ENCODE measurements at places on chromosomes 1 and 21.

- no peak for DNase-seq
Observed at GRCh38 chr21:31908106-31909031, 35.5 kb downstream of the HUNK start.

- DNase-seq = no peak
Observed at GRCh38 chr1:244144053-244144452, 93.0 kb downstream of the ZBTB18 start.

GRCh38 chr1:150534002-150534401 is 15.2 kb upstream of the ADAMTSL4 start:
- no peak for DNase-seq

DNA sequence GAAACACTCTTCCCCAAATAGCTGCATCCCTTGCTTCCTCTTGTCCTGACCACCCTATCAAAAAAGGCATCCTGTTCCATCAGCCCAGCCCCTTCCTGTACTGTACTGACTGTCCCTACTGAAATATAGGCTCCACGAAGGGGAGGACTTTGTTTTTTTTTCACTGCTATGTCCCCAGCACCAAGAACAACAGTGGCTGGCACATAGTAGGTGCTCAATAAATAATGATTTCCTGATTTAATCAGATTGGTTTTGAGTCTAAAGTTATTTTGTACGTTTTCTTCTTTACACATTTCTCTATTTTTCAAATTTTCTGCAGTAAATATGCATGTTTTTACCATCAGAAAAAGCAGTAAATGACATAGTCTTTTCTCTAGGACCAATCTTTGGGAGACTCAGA is 73.9 kb downstream of the CD58 start:
- no peak for DNase-seq

- DNase-seq = no peak
Observed at GRCh38 chr1:61152469-61153105, 70.2 kb downstream of the NFIA start.

GRCh38 chr1:75174031-75174760 is 40.0 kb downstream of the LHX8 start:
- DNase-seq = no peak

DNA sequence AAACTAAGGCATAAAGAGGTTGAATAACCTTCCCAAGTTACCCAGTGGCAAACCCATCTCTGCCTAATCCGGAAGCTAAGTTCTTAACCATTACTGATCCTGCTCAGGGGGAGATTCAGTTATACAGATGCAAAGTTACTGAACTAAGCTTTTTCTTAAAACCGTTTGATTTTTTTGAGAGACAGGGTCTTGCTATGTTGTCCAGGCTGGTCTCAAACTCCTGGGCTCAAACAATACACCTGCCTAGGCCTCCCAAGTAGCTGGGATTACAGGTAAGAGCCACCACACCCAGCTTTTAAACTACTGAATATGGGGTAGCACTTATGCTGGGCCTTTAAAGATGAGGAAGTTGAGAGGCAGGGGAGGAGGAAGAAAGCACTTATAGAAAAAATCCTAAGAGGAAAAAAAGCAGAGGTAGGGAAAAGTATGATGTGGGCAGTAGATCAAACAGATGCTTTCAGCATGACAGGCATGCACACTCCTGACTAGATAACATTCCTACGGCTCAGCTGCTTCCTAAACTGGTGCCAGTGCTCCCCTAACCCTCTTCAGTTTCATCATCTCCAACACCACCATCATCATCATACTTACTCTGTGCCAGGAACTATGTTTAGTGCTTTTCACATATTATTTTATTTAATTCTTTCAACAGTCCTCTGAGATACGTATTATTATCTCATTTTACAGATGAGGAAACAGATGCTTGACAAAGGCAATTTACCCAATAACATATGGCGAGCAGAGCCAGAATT is 5.8 kb downstream of the PAFAH2 start:
- DNase-seq = no peak

DNA sequence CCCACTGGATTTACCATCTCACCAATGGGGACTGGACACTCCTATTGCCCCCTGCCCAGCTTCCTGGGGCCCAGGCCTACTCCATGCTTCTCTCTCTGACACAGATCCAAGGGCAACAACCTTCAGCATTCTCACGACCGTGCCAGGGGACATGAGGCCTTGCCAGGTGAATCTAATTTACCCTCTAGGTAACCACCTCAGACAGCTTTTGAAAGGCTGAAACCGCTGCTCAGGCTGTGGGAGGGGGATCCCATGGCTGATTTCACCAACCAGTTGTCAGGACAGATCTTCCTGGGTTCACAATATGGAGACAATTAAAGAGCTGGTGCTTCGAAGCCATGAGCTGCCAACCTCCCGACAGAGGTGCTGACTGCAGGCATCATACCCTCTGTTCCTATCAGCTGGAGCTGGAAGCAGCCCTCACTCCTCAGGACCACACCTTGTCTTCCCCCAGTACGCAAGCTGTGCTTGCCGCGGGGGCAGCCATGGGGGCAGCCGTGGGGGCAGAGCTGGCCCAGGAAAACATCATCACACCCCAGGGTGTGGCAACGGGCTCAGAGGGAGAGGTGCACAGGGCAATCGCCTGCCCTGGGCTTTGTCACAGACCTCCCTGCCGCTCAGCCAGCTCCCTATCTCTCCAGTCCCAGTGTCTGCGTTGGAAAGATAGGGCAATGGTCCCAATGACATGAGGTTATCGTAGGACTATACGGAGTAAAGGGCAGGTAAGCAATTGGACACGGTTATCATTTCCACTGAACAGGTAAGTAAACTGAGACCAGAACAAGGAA is 120.2 kb downstream of the DMRTB1 start:
- no peak for DNase-seq

- DNase-seq = no peak
Observed at GRCh38 chr1:48643193-48643592, 133.5 kb downstream of the BEND5 start.

DNA sequence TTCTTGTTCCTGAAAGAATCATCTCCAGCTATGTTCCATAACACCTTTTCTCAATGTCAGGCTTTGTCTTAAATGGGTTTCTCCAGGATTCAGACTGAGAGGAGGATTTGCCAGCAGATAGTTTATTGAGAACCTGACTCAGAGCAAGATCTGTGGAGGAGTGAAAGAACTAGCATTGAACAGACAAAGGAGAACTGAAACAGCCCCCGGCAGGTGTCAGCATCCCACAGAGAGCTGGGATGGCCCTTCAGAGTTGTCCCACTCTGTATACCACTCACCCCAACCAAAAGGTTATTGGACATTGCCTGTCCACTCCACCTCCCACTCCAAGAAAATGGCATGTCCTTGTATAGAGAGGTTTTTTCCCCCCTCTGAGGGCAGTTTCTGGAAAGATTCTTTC is 270.7 kb downstream of the PAPPA2 start:
- DNase-seq = no peak

GRCh38 chr1:4002061-4002521 is 102.0 kb upstream of the C1orf174 start:
- DNase-seq = no peak

GRCh38 chr1:205592443-205593003 is 39.3 kb downstream of the ELK4 start:
- DNase-seq = no peak

GRCh38 chr1:175002910-175003517 is 3.3 kb downstream of the CACYBP start:
- DNase-seq = no peak

Measured in NCI-H1417 treated with DMSO at 0.1 percent for 48 hours (cell line).